ENCODE measurements at places on chromosomes 3 and 15. TPM values are rescaled to one million over a fixed set of nuclear protein-coding genes. Genes with fewer than 3 reads are reported as not detected.
A peak's percentile ranks its signal among the peaks of the same experiment; 100 is the strongest.

- DNase-seq = no peak
These were observed 850.0 kb downstream of the CADM2 start for GRCh38 chr3:85808755-85809154.

GRCh38 chr15:69734699-69735098 lies 282.1 kb downstream of the RPLP1 start:
- no peak for DNase-seq

DNA sequence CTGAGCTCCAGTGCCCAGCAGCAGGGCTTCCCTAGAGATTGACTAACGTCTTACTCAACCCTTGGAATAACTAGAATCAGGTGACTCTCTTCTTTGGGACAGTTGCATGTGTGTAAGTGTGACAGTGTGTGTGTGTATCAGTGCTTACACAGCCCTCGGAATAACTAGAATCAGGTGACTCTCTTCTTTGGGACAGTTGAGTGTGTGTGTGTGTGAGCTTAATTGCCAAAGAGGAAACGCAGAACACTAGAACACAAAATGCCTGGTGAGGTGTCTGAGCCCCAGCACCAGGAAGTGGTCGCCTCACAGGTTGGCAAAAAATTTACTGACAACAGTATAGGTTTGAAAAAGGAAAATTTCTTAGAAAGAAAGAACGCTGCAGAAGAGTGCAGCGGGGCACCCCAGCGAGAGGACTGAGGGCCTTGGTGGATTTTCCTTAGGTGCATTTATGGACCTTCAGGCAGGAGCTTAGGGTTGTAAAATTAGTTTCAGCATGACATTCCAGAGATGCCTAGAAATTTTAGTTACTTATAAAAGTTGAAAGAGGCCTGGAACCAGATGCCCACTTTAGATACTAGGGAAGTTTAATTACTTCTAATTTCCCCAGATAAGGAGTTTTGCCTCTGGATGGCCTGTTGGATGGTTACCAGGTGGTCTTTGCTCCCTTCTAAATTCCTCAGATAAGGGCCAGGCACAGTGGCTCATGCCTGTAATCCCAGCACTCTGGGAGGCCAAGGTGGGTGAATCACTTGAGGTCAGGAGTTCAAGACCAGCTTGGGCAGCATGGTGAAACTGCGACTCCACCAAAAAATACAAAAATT lies 3.7 kb upstream of the WDR82 start:
- no peak for DNase-seq

DNA sequence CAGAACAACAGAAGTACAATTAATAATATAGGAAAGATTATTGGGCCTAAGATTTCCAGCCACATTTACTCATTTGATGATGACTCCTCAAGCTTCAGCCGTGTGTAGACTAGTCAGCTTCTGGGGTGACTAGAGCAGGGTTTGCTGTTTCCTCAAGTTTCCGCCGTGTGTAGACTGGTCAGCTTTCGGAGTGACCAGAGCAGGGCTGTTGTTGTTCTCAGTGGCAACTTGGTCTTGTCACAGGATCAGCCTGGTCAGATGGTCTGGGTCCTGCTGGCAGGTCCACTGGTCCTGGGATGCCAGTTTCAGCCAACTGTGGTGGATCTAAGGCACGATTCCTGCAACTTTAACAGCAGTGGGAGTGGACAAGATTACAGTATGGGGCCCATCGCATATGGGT lies 21.8 kb upstream of the NOX5 start:
- no peak for DNase-seq

GRCh38 chr3:169812332-169813235 lies at the start of the genes LRRC34 and LRRIQ4:
Gene LRRC34, minus strand, starts transcription at chr3:169812904. Its CDS starts 356 bp downstream, at chr3:169812548.
Gene LRRIQ4, plus strand, starts transcription at chr3:169812870. Its CDS starts 9,052 bp downstream, at chr3:169821922.
- DNase-seq = peak; percentile 69

DNA sequence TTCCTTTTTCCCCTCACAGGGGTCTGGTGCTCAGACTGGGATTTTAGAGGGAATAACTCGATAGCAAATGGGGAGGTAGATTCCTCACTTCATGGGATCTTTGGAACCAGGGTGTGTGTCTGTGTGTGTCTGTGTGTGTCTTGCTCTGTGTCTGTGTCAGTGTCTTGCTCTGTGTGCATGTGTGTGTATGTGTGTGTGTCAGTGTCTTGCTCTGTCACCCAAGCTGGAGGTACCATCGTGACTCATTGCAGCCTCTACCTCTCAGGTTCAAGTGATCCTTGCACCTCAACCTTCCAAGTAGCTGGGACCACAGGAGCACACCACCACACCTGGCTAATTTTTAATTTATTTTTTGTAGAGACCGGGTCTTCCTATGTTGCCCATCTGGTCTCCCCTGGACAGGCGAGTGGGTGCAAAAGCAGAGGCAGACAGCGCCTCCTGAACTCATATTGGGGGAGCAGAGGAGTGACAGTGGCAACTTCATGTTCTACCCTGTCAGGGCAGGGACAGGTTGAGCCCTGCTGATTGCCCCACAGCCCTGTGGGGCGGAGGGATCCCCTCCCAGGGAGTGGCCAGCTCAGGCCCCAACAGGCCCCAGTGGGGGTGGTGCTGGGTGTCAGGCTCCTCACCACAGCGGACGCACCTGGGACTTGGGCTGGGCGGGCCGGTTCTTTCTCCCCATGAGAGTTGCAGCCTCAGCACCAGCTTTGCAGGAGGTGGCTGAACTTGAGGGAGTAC lies 10.4 kb upstream of the SEMA4B start:
- DNase-seq = no peak

DNA sequence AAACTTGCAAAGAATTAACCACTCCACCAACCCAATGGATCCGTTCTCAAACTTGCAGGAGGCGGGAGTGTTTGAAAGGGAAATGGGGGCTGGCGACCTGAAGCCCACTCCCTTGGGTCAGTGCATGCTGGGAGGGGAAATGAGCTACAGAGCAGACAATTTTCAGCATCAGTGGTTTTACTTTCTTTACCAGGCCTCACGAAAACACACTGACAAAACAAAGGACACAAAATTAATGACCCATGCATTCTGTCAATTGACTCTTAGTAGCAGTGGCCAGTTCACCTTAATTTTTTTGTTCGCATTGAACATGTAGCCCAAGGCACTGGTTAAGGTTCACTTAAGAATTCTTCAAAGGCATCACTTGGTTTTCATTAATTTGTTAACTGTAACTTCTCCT lies 413.5 kb downstream of the MECOM start:
- DNase-seq = no peak

DNA sequence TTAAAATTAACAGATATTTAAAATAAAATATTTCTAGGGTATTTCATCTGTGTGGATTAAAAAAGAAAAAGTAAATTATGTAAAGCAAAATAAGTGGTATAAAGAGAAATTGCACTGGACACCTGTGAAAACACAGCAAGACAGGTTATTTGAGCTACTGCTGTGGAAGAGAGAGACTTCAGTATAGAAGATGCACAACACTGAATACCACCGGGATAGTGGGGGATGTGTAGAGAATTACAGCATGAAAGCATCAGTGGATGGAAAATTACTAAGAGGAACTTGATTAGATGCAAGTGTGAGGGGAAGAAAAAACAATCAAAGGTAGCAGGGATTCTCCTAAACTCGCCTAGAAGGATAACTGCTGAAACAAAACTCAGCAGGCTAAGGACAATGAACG lies 1242.5 kb upstream of the GBE1 start:
- no peak for DNase-seq

- peak; percentile 27 for DNase-seq
These were observed 39.4 kb upstream of the LMOD3 start for GRCh38 chr3:69161587-69162307.

GRCh38 chr3:179769411-179770247 lies 116.8 kb downstream of the USP13 start:
- DNase-seq = no peak

DNA sequence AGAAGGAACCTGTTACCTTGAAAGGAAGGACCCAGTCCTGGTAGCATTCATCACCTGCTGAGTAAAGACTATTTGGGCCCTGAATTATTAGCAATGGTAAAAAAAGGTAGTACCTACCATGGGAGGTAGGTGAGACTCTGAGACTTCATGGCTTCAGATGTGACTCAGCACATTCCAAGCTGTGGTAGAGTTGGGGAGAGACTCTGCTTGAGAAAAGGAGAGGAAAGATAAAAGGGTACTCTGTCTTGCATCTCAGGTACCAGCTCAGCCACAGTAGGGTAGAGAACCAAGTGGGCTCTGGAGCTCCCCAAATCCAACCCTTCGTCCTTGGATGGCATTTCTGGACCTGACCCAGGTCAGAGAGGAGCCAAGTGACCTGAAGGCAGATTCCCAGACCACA lies 430.4 kb downstream of the TBL1XR1 start:
- no peak for DNase-seq

GRCh38 chr3:14312375-14312774 lies 90.0 kb upstream of the SLC6A6 start:
- DNase-seq = no peak

DNA sequence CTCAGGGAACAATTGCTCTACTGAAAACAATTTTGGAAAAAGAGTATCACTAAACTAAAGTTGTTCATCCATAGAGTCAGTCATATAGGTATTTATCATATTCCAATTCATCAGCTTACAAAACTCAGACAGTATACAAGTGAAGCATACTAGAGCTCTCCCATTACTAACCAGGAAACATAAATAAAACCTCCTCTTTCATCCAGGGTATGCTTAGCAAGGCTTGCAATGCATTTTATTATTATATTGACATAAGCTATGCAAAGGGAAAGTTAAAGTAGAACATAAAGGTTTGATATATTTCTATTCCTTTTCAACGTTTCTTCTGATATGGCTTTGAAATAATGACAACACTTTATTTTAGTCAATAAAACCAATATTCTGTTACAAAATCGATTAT lies 106.7 kb downstream of the GOLIM4 start:
- DNase-seq = no peak

Gene KLF15
- total RNA-seq = 20.0 TPM

Gene GOLGA6A
- total RNA-seq = not detected
